ENCODE measurements at places on chromosomes 6 and 20.
A peak's percentile ranks its signal among the peaks of the same experiment; 100 is the strongest.

DNA sequence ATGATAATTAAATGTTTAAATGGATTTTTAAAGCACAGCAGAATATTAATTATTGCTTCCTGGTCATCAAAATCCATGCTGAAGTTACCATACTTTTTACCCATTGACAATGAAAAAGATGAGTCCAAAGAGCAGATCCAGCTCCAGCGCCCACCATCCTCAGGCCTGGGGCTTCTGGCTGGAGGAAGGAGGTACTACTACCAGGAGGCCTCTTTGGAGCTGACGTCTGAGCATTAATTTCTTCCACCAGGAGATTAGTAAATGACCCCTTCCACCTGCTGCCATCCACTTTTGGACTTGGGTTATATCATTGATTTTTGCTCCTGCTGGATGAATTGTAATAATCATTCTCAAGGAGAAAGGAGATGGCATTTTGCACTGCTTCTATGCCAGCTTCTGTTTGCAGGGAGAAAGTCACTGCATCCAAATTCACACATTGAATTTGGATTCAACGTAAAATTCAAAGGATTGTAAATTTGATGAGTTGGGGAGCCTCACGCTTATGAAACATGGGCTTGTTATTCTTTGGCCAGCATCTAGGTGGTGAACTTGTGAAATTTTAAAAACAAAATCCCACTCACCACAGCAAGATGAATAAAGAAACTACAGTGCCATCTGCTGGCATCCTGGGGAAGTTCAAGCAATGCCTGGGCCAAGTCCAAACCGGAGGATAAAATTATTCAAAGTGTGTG lies 121.8 kb downstream of the SASH1 start:
- no peak for DNase-seq

DNA sequence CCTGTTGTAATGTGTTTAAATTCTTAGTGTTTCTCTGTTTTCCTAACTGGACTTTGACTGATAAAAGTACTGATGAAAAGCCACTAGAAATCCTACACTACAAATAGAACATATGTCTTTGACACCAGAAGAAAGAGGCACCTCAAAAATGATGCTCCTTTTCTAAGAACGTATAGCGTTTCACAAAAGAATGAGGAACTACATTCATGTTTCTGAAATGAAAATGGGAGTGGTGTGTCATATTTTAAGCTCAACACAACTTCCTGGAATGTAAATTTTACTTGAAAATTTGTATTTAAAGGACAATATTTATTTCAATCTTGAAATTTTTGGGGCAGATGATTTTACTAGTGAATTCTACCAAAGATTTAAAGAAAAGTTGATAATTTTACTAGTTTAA lies 35.3 kb downstream of the KIAA0408 start:
- no peak for DNase-seq

GRCh38 chr20:41054070-41054846 lies 25.6 kb downstream of the TOP1 start:
- no peak for DNase-seq

DNA sequence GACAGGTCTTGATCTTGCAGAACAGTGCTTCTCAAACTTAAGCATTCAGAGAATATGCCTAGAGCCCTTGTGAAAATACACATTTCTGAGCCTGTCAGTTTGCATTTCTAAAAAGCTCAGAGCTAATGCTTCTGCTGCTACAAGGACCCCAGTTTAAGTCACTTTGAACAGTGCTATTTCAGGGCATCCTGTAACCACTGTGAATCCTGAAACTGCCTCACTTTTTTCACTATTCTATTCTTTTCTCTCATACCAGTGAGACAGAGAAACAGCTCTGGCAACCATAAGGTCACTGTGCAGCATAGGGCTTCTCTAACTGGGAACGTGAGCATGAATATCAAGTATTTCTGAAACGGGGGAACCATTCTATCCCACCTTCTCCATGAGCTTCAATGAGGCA lies 51.2 kb downstream of the LGSN start:
- no peak for DNase-seq

- DNase-seq, result no peak
Observed at GRCh38 chr6:13767121-13767808, 47.1 kb downstream of the MCUR1 start.

DNA sequence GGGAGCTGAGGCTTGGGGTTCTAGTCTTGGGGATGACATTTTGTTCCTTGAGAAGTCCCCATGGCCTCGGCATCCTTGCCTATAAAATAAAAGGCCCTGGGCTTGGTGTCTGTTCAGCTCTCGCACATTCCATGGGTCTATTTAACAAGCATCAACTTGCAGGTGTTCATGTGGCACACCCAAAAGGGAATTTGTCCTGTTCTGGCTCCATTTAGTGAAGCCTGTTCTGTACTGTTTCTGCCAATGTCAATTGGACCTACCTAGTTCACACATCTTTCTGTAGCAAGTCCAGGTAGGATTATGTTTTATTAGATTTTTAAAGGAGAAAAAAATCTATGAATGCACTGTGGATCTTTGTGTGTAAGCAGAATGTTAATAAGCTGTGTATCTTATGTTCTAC lies 262.0 kb downstream of the HIVEP2 start:
- DNase-seq, result no peak

DNA sequence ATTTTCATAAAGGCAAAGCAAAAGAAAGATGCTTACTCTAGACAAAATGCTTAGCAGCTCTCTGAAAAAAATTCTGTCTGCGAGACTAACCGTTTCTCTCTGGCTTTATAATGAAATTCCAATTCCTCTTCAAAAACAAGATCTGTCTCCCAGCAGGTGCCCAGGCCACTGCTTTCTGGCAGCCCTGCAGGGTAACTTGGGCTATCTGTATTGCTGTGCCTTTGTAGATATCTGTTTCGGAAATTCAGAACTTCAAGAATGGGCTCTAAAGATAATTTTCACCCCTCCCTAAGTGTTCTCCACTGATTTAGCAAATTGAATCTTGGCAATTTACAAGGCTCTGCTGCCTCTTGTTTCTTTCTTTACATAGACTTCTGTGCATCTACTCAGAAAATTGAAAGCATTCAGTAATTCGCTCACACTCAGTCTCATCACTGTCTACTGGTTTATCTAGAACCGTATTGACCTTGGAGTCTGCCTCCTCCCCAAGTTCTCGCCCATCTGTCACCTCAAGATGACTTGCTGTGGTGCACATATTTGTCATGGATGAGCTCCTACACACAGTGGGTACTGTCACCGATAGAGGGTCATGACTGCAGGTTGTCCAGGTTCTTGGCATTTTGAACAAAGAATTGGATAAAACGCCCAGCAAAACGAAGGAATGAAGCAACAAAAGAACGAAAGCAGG lies 26.4 kb upstream of the FABP7 start:
- DNase-seq, result no peak

DNA sequence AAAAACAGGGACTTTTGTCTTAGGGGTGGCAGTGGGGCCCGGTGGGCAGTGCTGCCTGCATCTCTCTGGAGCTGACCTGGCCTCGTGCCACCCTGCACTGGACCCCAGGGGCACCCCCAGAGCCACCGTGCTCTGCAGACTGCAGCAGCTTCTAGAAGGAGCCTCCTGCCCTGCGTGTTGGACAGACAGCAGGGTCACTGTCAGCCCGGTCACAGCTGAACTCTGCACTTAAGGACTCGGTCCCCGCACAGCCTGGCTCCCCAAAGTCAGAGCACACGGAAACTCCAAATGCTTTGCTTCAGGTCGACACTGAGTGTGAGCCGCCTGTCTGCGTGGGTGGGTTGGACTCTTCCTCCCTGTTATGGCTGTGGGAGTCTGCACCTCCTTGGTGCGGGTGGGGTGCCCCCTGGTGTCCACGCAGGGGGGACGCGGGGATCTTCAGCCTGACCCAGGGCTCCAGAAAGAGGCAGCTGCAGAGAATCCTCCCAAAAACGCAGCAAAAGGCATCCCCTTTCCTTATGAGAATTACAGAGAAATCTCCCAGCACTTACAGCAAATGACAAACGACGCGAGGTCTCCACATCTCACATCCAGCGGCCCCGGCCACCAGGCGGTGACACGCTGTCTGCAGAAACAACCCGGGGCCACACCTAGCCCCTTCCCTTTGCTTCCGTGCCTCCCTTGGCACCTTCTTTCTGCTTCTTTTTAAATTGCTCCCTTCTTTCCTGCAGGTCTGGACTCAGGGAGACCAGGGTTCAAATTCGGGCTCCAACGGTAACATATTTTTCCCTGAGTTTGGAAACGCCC lies 36.3 kb upstream of the DACT2 start:
- no peak for DNase-seq

GRCh38 chr6:8652710-8653109 lies 217.4 kb upstream of the SLC35B3 start:
- no peak for DNase-seq

DNA sequence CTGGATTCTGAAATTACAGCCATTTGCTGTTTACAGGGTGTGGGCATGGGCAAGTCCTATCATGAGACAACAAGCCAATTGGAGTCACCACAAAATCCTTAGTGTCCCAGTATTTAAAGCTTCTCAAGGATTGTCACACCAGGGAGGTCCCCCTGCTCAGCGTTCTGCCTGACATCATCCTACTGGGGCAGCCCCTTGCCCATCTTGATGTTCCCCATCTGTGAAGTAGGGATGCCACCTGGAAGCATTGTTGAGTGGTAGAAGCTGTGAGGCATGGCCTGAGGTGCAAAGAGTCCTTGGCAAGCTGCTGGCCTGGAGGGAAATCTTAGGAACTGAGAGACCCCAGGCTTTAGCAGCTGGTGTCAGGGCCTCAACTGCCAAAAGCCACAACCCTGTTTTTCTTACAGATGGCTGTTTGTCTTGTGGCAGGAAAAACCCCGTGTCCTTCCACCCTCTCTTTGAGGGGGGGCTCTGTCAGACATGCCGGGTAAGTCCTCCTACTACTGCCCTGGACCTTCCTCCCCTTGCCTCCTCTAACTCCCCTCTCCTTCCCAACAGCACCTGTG lies 23.3 kb upstream of the MAPRE1 start:
- no peak for DNase-seq

DNA sequence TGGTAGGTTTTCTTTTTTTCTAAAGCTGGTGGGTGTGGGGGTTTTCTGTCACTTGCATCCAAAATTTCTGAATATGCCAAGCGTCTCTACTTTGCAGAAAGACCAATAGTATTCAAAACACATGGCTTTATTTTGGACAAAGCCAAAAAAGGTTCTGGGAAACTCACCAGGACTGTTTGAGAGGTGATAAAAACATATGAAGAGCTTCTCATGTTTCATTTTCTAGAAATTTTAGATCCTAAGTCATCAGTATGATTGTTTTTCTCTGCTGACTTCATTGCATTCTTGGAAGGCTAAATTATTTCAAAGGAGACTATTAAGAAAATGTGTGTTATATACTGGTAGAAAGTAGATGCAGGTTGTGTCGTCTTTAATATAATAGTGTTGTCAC lies 51.3 kb downstream of the GCLC start:
- no peak for DNase-seq

GRCh38 chr6:50706575-50706974 lies 6.8 kb upstream of the TFAP2D start:
- no peak for DNase-seq

DNA sequence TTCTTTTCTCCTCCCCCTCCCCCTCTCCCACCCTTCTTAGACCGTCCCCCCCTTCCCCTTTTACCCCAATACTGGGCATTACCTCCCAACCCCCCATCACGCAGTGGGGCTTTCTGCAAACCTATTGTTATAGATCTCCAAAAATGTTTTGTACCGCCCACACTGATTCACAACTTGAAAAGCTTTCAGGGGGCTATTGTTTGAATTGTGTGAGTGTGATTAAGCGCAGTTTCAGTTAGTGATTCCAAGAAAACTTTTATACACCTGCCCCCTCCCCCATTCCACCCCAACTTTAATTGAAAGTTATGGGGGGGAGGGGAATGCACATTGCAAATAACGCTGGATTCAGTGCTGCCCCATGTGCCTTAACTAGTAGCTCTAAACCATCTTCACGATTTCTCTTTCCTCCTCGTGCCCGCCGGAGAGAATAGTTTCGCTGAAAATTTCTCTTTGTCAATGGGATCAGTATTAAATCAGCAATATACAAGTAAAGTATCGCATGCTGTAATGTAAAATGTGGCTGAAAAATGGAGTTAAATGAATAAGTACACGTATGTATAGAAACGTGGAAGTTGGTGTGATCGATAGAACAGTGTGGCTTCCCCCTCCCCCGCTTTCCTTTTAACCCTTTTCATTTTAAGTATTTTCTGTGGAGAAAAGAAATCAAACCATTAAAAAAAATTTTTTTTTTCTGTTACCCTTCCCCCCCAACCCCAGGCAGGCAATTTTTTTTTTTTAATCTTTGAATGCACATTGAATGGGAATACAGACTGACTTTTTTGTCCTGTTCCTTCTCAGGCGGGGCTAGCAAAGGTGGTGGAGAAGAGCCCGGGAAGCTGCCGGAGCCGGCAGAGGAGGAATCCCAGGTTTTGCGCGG lies 632 bp downstream of the LIN28B start:
- no peak for DNase-seq

DNA sequence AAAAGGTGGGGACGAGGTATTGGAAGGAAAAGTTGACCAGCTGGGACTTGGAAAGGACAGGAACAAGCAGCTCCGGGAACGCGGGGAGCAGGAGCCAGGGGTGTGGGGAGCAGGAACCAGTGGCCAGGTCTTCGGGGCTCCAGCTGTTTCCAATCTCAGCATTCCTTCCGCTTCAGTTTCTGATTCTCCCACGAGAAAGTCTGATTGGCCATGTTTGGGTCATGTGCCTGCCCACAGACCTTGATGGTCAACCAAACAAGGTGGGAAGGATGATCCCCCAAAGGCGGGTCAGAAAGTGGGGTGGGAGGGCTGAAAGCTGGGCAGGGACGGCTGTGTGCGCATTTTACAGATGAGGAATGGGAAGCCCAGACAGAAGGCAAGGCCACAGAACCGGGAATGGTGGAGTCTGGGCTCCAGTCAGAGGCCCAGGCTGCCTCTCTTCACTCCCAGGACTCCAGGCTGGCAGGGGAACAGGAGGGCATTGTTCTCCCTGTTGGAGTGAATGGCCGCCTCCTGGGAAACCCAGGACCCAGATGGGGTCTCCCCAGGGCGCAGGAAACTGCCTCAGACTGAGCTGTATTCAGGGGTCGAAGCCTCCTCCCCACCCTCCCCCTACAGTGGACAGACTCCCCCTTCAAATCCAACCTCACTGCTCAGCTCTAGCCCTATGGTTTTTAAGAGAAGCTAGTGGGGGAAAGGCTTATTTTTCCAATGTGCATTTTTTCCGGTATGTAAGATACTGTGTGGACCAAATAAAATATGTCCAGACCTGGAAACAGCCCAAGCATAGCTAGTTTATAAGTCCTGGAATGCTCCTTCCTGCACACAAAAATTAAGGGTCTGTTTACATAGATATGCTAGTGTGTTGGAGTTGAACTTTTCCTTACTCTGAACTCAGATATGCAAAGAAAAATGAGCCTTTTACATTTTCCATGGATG lies 12.2 kb upstream of the PTGIS start:
- DNase-seq, result no peak

GRCh38 chr6:25022140-25022553 lies 86.4 kb upstream of the RIPOR2 start:
- DNase-seq, result peak; percentile 49
